NCI-H2081 treated with DMSO at 0.1 percent for 48 hours (cell line): ENCODE measurements at places on chromosomes 7 and 10.

- DNase-seq, result no peak
These were observed 40.6 kb upstream of the SEPTIN7 start for GRCh38 chr7:35760143-35760745.

DNA sequence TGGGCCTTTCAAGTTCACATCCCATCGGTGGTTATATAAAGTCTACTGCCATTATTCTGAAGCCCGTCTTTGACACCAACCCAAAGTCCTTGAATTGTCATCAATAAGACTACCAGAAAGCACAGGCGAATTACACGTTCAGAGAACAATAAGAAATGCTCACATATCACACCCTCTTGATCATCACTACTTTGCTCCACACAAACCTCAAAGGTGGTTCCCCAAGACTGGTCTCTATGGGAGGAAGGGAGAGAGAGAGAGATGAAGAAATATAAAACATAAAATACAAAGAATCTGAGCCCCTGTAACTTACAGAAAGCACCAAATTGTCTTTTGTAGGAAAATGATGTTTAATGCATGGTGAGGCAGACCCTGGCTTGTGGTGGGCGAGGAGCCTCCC lies 4.4 kb downstream of the HIPK2 start:
- DNase-seq, result no peak

DNA sequence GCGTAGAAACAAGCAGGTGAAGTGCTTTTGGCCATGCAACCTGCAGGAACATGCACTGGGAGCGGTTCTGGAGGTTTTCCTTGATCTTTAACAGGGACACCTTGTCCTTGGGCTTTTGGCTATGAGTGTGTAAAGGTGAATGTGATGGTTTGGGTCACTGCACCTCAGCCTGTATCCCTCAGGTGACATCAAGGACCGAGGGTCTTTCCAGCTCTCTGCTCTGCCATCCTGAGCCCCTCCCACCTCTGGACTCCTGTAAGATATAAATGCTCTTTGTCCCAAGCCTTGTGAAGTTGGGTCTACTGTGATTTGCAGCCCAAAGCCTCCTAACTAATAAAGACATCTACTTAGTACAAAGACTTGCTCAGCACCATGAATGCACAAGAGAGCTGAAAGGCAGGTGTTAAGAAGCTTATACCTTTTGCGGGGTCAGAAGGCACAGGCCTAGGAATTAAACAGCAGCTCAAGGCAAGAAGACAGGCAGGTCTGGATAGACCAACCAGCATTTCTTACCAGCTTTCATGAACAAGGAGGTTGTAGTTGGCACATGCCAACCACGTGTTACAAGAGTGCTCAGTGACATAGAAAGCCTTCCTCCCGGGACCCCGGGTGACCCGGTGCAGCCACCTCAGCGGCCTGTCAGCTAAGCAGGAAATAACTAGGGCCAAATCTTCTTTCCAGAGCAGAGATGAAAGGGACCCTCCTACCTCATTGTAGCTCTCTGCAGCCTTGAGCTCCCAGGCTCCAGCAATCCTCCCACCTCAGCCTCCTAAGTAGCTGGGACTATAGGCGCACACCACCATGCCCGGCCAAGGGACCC lies 89.9 kb downstream of the CARD11 start:
- no peak for DNase-seq

DNA sequence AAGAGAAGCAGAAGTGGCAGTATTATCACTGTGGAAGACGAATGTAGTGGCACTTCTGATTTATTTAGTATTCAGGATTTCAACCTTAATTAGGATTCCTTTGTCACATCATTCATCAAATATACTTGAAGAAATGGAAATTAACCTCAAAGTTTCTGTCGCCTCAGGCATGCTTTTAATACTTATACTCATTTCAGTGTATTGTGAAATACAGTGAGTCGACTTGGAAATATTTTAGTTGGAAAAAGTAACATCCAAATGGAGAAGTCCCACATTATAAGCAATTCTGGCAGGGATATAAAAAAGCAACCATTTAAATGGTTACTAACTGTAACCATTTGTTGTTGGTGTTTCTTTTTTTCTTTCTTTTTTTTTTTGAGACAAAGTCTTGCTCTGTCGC lies 648.8 kb downstream of the ARL4A start:
- DNase-seq, result no peak

- DNase-seq, result no peak
These were observed 2.3 kb upstream of the ELFN1 start for GRCh38 chr7:1667566-1668395.

- no peak for DNase-seq
These were observed 852.4 kb downstream of the SORCS1 start for GRCh38 chr10:106312087-106312486.

DNA sequence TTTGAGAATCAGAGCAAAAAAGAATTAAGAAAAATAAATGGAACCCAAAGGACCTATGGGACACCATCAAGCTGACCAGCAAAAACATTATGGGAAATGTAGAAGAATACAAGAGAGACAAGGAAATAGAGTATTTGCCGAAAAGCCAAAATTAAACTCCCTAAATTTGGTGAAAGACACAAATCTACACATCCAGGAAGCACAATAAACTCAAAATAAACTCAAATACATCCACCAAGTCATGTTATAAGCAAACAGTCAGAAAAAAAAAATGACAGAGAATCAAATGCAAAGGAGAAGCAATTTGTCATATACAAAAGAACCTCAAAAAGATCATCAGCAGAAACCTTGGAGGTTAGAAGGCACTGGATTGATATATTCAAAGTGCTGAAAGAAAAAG lies 105.4 kb downstream of the ZNF33B start:
- no peak for DNase-seq

GRCh38 chr7:123367484-123368122 lies 166.8 kb downstream of the IQUB start:
- no peak for DNase-seq

GRCh38 chr10:119807960-119808697 lies 64.5 kb downstream of the MCMBP start:
- DNase-seq, result no peak

DNA sequence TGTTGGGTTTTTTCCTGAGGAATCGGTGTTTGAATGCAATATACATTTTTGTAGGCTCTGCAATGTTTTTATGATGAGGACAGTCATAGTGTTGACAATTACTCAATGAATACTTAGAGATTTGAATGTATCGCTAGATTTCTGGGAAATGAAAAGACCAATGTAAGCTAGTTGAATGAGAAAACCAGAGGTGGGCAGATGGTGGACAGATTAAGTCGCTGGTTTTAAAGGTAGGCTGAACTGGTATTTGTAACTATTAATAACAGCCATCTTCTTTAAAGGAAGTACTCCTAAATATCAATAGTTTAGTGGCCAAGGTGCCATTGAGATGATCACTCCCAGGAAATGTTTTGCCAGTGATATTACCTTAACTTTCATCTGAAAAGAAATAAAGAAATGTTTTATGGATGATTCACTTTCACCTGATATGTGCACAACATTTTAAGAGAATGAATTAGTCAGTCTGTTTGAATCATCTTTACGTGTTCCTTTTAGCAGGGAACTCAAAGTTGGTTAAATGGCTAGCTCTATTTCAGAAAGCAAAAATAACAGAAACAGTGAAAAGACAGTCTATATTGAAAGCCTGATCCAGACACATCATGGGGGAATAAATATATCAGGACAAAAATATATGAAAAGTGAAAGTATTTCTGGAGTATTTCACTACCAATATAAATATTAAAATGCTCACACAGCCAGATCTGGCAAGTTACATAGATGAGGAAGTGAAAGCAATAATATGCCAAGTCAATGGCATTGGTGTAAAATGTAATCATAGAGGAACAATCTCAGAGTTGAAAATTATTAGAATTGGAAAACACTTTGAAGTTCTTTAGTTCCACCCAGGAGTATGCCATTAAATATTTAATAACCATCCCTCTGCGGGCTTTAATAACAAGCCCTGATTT lies 20.7 kb downstream of the MET start:
- no peak for DNase-seq

- DNase-seq, result no peak
These were observed 21.9 kb downstream of the CDK13 start for GRCh38 chr7:39971924-39972323.

DNA sequence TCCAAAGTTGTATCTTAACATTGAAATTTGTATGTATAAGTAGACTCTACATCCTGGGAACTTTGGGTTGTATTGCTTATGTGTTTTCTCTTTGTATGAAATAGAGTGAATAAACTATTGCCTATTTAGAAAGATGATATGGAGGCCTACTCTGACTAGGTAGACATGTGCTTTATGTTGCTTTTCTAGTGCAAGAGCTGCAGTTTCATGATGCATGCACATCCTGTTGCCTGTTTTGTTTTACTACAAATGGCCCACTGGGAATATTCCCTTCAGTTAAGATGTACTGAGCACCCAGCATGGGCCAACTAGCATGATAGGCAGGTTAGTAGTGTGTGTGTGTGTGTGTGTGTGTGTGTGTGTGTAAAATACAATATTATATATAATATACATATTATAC lies 282.1 kb upstream of the LRGUK start:
- DNase-seq, result no peak

GRCh38 chr10:85429126-85429525 lies 937.5 kb downstream of the GRID1 start:
- DNase-seq, result no peak

- DNase-seq, result no peak
These were observed 167.0 kb downstream of the SGMS1 start for GRCh38 chr10:50456719-50457118.

- DNase-seq, result no peak
These were observed 358.1 kb downstream of the CRPPA start for GRCh38 chr7:16063221-16063620.

DNA sequence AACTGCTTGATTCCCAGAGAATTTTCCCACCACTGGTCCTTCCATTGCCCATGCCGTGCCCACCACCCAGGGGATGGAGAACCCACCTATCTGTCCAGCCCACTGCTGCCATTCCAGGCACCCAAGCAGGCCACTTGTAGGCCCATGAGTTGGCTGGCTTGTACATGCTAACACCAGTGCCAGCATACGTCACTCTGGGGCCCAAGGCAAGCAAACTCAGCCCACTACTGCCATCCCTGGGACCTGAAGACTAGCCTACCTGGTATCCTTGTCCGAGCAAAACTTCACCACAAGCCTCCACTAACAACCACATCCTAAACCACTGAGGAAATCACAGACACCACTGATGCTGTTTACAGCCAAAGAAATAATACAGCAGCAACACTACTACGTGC lies 44.7 kb upstream of the CDK6 start:
- no peak for DNase-seq

GRCh38 chr10:52539463-52539862 lies 225.4 kb downstream of the DKK1 start:
- DNase-seq, result no peak

GRCh38 chr7:44595934-44596635 lies 10.3 kb upstream of the OGDH start:
- DNase-seq, result no peak

DNA sequence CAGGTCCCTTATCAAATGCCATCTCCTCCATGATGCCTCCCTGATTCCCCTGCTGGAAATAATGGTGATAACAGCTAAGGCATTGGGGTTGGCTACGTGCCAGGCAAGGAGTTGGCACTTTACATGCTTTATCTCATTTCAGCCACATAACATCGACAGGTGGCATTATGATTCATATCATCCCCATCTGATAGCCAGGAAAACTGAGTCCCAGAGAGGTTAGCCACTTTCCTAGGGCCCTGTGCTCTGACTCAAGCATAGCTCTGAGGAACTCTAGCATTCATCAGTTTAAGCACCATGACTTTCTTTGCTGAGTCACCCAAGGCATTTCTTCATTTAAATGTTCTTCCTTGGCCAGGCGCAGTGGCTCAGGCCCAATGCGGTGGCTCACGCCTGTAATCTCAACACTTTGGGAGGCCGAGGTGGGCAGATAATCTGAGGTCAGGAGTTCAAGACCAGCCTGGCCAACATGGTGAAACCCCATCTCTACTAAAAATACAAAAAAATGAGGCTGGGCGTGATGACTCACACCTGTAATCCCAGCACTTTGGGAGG lies 6.6 kb downstream of the LEP start:
- no peak for DNase-seq

DNA sequence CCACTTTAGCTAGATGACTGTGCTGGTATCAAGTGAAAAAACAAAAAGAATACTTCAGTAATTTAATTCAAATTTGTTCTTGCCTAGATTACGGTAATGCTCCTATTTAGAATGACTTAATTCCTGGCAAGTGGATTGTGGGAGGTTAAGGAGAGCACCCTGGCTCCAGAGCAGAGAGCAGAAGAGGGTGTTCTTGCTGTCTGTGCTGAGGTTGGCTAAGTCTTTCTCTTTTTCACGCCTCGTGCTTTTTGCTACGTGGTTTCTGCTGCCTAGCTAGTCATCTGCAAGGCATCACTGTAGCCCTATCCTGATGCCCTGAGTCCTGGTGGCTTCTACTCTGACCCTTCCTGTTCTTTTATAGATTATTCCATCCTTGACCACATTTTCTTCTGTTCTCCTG lies 101.4 kb downstream of the INSYN2A start:
- DNase-seq, result no peak

- no peak for DNase-seq
These were observed 144.1 kb upstream of the NRG3 start for GRCh38 chr10:81730891-81731290.

GRCh38 chr10:63707254-63707910 lies 186.2 kb downstream of the REEP3 start:
- no peak for DNase-seq

- no peak for DNase-seq
These were observed 1.0 kb downstream of the PSMC2 start for GRCh38 chr7:103348452-103348851.

DNA sequence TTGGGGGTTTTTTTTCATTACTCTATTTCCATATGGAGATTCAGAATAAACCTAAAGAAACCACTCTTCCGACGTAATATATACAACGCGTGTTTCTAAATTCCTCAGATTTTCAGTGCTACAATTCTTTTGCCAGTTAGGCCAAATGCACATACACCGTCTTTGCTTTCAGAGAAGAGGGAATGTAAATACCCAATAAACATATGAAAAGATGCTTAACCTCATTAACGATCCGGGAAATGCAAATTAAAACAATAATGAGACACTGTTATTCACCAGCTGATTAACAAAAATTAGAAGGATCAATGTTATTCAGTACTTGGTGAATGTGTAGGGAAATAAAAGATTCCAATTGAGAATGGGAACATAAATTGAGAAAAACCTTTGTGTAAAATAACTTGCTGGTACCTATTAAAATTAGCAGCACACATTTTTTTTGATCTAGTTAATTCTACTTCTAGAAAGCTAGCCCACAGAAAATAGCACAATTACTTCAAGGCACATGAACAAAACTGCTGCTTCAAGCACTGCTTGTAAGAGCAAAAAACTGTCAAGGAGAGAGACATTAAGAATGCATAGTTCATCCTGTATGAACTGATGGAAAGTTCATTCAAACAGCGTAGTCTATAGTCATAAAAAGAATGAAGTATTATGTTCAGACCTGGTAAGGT lies 56.7 kb downstream of the FGFR2 start:
- no peak for DNase-seq
